ENCODE measurements at places on chromosomes 7 and 10. TPM values are rescaled to one million over a fixed set of nuclear protein-coding genes. Genes with fewer than 3 reads are reported as not detected.
A peak's percentile ranks its signal among the peaks of the same experiment; 100 is the strongest.

The RBM28 gene
- total RNA-seq, result 53.2 TPM

- H3K27ac ChIP-seq, result no peak overlapping the region
- no peak overlapping the region for H3K4me3 ChIP-seq
- H3K4me1 ChIP-seq, result no peaks in the 10 kb centered on the region
- no peaks in the 10 kb centered on the region for H3K36me3 ChIP-seq
- DNase-seq, result no peak
Measured at GRCh38 chr10:56349611-56350010, 11.4 kb downstream of the ZWINT start.

GRCh38 chr7:151687523-151688235 lies 168.0 kb upstream of the RHEB start:
- H3K27ac ChIP-seq, result no peak overlapping the region
- H3K4me3 ChIP-seq, result no peak overlapping the region
- no peak for DNase-seq

- no peak overlapping the region for H3K27ac ChIP-seq
- peaks cover 10% of the 10 kb centered on the region for H3K36me3 ChIP-seq
- H3K4me1 ChIP-seq, result no peaks in the 10 kb centered on the region
- H3K27me3 ChIP-seq, result peaks cover 3% of the 10 kb centered on the region
Measured at GRCh38 chr10:72541337-72541736, 84.5 kb downstream of the MICU1 start.

GRCh38 chr10:86282664-86283465 lies 83.7 kb downstream of the GRID1 start:
- H3K36me3 ChIP-seq, result peaks cover 14% of the 10 kb centered on the region
- H3K4me3 ChIP-seq, result no peak overlapping the region
- peaks cover 4% of the 10 kb centered on the region for H3K27me3 ChIP-seq
- DNase-seq, result peak; percentile 3
- H3K4me1 ChIP-seq, result no peaks in the 10 kb centered on the region
- no peak overlapping the region for H3K27ac ChIP-seq

All from glutamatergic neuron (in vitro differentiated cells).